ENCODE measurements at places on chromosomes 4 and X.

DNA sequence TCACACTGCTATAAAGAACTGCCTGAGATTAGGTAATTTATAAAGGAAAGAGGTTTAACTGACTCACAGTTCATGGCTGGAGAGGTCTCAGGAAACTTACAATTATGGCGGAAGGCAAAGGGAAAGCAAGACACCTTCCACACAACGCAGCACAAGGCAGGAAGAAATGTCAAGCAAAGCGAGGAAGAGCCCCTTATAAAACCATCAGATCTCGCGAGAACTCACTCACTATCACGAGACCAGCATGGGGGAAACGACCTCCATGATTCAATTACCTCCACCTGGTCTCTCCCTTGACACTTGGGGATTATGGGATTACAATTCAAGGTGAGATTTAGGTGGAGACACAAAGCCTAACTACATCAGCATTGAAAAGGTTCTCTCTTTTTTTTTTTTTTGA, 39.6 kb downstream of the PALLD start:
- no peak for DNase-seq

DNA sequence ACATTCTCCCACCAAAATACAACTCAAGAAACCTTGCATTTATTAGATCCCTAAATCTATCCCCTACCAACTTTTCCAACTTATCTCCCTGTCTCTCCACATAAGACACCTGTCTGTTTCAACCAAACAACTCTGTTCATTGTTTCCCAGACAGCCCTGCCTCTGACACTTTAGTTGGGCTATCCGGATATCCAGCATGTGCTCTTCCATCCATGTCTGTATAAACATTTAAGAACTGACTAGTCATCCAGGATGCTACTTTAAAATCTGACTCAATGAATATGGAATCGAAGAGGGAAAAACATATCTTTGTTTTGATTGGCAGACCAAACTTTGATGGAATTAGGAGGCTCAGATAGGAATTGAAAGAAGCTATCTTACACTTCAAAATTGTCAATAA, 143.2 kb upstream of the DCAF8L1 start:
- DNase-seq: no peak

GRCh38 chr4:124035364-124036041, 638.9 kb downstream of the SPRY1 start:
- DNase-seq: no peak

- DNase-seq: no peak
Measured at GRCh38 chr4:98482847-98483806, 175.3 kb downstream of the TSPAN5 start.

DNA sequence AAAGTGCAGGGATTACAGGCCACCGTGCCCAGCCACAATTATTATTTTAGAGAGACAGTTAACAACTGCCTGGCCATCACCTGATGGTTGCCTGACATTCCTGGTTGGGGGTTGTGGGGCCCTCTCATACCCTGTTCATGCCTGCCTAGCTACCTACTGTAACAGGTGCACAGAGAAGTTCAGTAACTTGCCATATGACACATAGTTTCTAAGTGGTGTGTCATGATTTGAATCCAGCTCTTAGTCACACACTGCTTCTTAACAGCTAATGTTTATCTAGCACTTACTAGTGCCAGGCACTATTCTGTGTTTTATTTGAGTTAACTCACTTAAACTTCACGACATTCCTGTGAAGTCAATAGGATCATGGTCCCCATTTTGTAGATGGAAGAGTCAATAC, 122.7 kb upstream of the JADE1 start:
- DNase-seq: no peak

- DNase-seq: no peak
Measured at GRCh38 chr4:103097112-103097511, 2.5 kb downstream of the BDH2 start.

- no peak for DNase-seq
Measured at GRCh38 chr4:17335371-17335770, 176.5 kb downstream of the QDPR start.

GRCh38 chrX:11899091-11899490, 141.1 kb downstream of the MSL3 start:
- DNase-seq: no peak

- DNase-seq: no peak
Measured at GRCh38 chr4:1216869-1217294, 32.0 kb downstream of the CTBP1 start.
